ENCODE measurements at places on chromosomes 12 and 14. TPM values are rescaled to one million over a fixed set of nuclear protein-coding genes. Genes with fewer than 3 reads are reported as not detected.

Gene OASL
- 12.7 TPM for total RNA-seq

Gene GPRC5D
- not detected for total RNA-seq

Gene CAPS2
- 9.0 TPM for total RNA-seq

Gene PPP4R4
- 2.2 TPM for total RNA-seq

Gene FSCB
- total RNA-seq: not detected

Gene CPNE8
- 32.1 TPM for total RNA-seq

GRCh38 chr12:13864081-13864673 is 117.2 kb downstream of the GRIN2B start:
- peaks cover 18% of the 10 kb centered on the region for H3K27me3 ChIP-seq
- DNase-seq: peak; percentile 86
- H3K4me3 ChIP-seq: no peak overlapping the region
- no peak overlapping the region for H3K27ac ChIP-seq

DNA sequence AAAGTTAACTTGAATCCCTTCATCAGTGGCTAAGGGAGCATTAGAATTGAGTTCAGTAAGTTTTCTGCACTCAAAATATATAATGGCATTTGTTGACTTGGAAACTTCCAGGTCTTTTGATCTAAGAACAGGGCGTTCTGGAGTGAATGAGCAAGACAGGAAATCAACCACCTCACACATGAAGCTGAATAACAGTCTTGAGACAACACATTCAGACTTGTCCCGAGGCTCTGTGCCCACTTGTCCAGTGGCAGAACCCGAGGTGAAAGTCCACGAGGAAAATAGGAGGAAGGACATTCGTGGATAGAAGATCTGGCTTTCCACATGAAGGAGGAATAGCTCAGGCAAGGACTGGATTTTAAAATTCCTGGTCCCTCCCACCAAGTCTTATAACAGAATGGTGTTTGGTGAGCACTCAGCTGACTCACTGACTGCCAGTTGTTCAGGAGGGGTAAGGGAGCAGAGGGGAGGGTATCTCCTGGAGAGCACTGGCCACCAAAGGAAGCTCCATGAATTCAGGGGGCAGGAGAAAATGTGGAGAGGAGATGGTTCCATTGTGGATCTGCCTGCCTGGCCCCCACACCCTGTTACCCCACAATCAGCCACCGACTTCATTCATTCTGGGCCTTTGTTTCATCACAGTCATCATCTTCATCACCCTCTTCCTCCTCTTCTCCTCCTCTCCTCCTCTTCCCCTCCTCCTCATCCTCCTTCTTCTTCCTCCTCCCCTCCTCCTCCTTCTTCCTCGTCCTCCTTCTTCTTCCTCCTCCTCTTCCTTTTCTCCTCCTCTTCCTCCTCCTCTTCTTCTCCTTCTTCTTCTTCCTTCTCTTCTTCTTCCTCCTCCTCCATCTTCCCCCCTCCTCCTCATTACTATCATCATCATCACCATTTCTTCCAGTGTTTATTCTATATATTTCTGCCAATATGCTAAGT is 620.1 kb downstream of the MED13L start:
- H3K27ac ChIP-seq: no peak overlapping the region
- no peaks in the 10 kb centered on the region for H3K36me3 ChIP-seq
- peaks cover 9% of the 10 kb centered on the region for H3K4me1 ChIP-seq
- no peaks in the 10 kb centered on the region for H3K27me3 ChIP-seq

GRCh38 chr14:100415226-100415625 is 92.1 kb downstream of the SLC25A47 start:
- no peak for DNase-seq
- H3K27me3 ChIP-seq: no peaks in the 10 kb centered on the region
- no peak overlapping the region for H3K4me3 ChIP-seq
- no peaks in the 10 kb centered on the region for H3K4me1 ChIP-seq
- no peaks in the 10 kb centered on the region for H3K36me3 ChIP-seq

DNA sequence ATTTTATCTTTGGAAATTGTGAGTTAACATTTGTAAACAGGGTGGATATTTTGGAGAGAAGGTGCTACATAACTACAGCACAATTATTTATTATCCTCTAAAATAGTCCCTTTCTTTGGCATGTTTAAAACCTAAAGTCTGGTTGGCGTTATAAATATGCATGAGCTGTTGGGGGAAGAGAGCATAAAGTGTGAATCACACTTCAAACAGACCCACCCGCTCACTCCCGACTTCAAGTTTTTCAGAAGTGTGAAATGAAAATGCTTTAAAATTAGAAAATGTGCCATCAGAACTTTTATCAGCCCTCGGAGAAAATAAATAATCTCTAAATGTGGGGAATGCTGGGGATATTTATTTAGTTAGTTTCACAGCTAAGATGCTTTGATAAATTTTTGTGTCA is 1006.9 kb downstream of the NRXN3 start:
- DNase-seq: no peak
- no peak overlapping the region for H3K27ac ChIP-seq
- H3K4me1 ChIP-seq: no peaks in the 10 kb centered on the region
- H3K27me3 ChIP-seq: no peaks in the 10 kb centered on the region

DNA sequence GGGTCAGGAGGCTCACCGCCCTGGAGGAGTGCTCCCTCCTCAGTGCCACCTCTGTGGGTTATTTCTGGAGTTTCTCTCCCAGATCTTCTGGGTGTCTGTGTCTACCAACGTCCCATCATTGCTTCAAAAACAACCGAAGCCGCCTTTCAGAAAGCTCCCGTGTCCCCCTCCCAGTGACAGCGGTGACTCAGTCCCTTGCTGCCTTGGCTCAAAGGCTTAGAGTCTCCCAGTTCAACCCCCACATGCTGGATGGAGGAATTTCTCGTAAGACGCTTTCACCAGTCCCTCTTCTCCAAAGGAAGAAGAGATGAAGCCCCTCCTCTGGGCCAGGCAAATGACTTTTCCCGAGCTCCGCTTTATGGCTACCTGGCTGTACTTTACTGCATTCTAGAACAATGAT is 146.6 kb downstream of the RBM19 start:
- no peak for DNase-seq
- peaks cover 20% of the 10 kb centered on the region for H3K36me3 ChIP-seq
- no peaks in the 10 kb centered on the region for H3K4me1 ChIP-seq
- no peak overlapping the region for H3K27ac ChIP-seq

GRCh38 chr12:6884539-6884938 is 11.4 kb upstream of the SPSB2 start:
- H3K27ac ChIP-seq: no peak overlapping the region
- no peak overlapping the region for H3K4me3 ChIP-seq
- peaks cover 8% of the 10 kb centered on the region for H3K4me1 ChIP-seq
- no peaks in the 10 kb centered on the region for H3K27me3 ChIP-seq

GRCh38 chr14:97267509-97267908 is 470.3 kb downstream of the VRK1 start:
- DNase-seq: no peak
- H3K4me1 ChIP-seq: no peaks in the 10 kb centered on the region
- no peak overlapping the region for H3K4me3 ChIP-seq
- H3K36me3 ChIP-seq: no peaks in the 10 kb centered on the region
- H3K27ac ChIP-seq: no peak overlapping the region
- H3K27me3 ChIP-seq: no peaks in the 10 kb centered on the region

GRCh38 chr14:104393898-104394381 is 185.6 kb upstream of the C14orf180 start:
- no peak overlapping the region for H3K4me3 ChIP-seq
- H3K4me1 ChIP-seq: no peaks in the 10 kb centered on the region
- H3K36me3 ChIP-seq: no peaks in the 10 kb centered on the region
- no peak overlapping the region for H3K27ac ChIP-seq
- no peaks in the 10 kb centered on the region for H3K27me3 ChIP-seq

DNA sequence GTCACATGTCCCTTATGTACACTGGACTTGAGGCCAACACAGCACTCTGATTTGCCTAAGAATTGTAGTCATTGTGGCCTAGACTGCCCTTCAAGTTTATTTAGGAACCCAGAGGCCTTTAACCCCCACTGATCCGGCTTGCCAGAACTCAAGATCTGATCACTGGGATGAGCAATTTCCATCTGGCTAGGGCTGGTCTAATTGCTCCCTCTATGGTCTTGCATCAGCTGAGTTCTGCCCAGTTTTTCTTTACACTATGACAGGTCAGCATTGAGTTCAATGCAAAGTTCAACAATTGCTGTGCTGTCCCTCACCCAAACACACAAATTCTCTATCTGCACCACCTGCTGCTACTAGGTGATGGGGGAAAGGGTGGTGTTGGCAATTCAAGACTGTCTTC is 146.9 kb upstream of the MDGA2 start:
- H3K36me3 ChIP-seq: no peaks in the 10 kb centered on the region
- no peak overlapping the region for H3K27ac ChIP-seq
- no peak overlapping the region for H3K4me3 ChIP-seq
- no peaks in the 10 kb centered on the region for H3K4me1 ChIP-seq

DNA sequence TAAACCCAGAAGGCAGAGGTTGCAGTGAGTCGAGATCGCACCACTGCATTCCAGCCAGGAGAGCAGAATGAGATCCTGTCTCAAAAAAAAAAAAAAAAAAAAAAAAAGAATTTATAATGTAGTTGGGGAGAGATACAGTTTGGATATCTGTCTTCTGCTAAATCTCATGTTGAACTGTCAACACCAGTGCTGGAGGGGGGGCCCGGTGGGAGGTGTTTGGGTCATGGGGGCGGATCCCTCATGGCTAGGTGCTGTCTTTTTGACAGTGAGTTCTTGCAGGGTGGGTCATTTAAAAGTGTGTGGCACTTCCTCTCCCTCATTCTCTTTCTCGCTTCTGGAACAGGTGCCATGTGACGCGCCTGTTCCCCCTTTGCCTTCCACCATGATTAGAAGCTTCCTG is 32.8 kb downstream of the CLIP1 start:
- no peak for DNase-seq
- no peak overlapping the region for H3K27ac ChIP-seq
- H3K27me3 ChIP-seq: no peaks in the 10 kb centered on the region
- no peaks in the 10 kb centered on the region for H3K4me1 ChIP-seq

DNA sequence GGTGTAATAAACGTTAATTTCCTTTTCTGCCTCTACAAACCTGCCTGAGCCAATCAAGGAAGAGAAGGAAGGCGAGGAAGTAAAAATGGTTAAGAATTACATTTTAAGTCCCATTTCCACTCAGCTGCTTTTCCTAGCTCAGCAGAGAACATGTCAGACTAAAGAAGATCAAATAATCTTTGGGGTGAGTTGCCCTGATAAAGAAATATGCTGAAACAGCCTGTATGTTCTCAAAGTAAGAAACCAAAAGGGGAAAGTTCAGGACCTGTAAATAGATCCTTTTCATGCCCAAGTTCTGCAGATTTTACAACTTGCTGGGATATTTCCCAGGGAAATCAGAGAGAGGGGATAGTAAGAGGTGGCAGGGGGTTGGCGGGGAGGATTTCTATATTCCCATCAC is 55.5 kb downstream of the PHLDA1 start:
- H3K4me1 ChIP-seq: peaks cover 52% of the 10 kb centered on the region
- no peak for DNase-seq
- H3K27me3 ChIP-seq: no peaks in the 10 kb centered on the region

DNA sequence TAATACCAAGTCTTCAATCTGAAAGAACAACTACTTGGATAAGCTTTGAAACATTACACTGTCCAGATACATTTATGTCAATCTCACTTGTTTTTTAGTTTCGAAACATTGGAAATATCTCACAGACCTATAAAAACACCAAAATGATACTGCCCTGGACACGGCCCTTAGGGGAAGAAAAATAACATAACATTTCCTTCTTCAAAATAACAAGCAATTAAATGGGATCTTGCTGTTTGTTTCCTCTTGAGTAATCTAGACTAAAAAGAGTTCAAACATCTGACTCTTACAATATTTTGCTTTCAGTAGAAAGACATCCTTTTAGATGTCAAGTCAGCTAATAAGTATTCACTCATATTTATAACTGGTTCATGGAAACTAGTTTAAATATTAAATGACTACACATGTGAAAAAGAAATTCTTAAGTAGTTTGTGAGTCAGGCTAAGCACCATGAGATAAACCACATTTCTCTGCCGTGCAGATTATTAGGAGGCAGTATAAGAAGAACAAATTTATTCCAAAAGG is 87.5 kb downstream of the EPS8 start:
- no peak overlapping the region for H3K4me3 ChIP-seq
- no peak for DNase-seq
- peak overlapping the region; percentile 63 for H3K27ac ChIP-seq
- no peaks in the 10 kb centered on the region for H3K36me3 ChIP-seq
- H3K27me3 ChIP-seq: no peaks in the 10 kb centered on the region

GRCh38 chr12:29676676-29677075 is 107.1 kb downstream of the TMTC1 start:
- H3K4me1 ChIP-seq: no peaks in the 10 kb centered on the region
- H3K4me3 ChIP-seq: no peak overlapping the region
- H3K27ac ChIP-seq: no peak overlapping the region
- H3K27me3 ChIP-seq: no peaks in the 10 kb centered on the region
- no peak for DNase-seq
- H3K36me3 ChIP-seq: no peaks in the 10 kb centered on the region

GRCh38 chr14:71907793-71908515 is 24.3 kb upstream of the RGS6 start:
- no peak overlapping the region for H3K27ac ChIP-seq
- no peak for DNase-seq
- H3K4me3 ChIP-seq: no peak overlapping the region
- H3K36me3 ChIP-seq: no peaks in the 10 kb centered on the region

DNA sequence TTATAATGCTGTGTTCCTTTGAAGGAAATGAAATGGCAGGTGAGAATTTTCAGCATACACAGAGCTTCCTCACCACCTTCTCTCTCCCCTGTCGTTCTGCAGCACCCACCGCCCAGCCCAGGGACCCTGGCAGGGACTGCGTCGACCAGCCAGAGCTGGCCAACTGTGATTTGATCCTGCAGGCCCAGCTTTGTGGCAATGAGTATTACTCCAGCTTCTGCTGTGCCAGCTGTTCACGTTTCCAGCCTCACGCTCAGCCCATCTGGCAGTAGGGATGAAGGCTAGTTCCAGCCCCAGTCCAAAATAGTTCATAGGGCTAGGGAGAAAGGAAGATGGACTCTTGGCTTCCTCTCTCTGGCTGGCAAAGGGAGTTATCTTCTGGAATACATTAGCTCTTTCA is 35.1 kb downstream of the PAPLN start:
- DNase-seq: no peak
- H3K27me3 ChIP-seq: no peaks in the 10 kb centered on the region
- peaks cover 14% of the 10 kb centered on the region for H3K4me1 ChIP-seq
- no peak overlapping the region for H3K4me3 ChIP-seq
- no peak overlapping the region for H3K27ac ChIP-seq

- no peaks in the 10 kb centered on the region for H3K36me3 ChIP-seq
- DNase-seq: no peak
- H3K27ac ChIP-seq: no peak overlapping the region
Observed at GRCh38 chr12:23579257-23579656, 370.2 kb downstream of the SOX5 start.

DNA sequence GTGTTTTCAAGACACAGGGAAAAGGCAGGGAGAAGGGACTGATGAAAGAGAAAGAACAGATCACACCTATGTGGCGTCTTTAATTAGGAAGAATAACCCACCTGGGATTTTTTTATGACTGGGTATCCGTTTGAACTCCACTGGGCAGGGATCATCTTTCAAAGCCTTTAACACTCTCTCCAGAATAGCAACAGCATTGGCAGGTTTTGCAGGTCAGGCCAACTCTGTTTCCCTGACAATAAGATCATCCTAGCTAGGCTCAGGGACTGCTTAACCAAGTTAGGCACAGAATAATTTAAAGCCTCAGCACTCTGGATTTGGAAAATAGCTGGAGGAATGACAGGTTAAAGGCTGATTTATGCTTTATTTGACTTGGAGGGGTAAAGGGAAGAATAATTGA is 117.6 kb downstream of the SUDS3 start:
- DNase-seq: no peak
- H3K27ac ChIP-seq: no peak overlapping the region
- no peaks in the 10 kb centered on the region for H3K4me1 ChIP-seq
- no peak overlapping the region for H3K4me3 ChIP-seq
- H3K27me3 ChIP-seq: no peaks in the 10 kb centered on the region
- H3K36me3 ChIP-seq: no peaks in the 10 kb centered on the region

- H3K27me3 ChIP-seq: peaks cover 14% of the 10 kb centered on the region
- no peaks in the 10 kb centered on the region for H3K36me3 ChIP-seq
- no peak overlapping the region for H3K4me3 ChIP-seq
Observed at GRCh38 chr12:30837595-30837994, 82.8 kb upstream of the CAPRIN2 start.
